ENCODE measurements at places on chromosomes 12 and 14.

DNA sequence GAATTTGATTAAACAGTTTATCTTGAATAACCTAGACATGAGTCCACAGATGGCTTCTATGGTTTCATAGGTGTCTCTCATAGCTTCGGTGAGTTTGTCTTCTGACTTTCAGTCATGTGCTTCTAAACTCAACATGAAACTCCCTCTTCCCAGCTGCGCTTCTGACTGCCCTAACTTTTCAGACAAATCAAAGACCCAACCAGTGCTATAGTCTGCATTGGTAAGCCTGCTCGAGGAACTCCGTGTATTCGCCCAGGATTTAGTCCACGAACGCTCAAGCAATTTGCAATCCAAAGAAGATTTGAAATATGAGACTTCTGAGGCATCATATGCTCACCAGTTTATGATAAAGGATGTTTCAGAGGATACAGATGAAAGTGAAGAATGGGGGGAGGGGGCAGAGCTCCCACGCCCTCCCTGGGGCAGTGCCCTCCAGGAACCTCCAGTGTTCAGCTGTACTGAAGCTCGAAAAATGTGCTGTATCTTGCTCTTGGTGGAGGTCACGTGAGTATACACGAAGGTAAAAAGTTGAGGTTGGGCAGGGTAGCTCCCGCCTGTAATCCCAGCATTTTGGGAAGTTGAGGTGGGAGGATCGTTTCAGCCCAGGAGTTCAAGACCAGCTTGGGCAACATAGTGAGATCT is 5.2 kb upstream of the RILPL2 start:
- DNase-seq, result no peak

DNA sequence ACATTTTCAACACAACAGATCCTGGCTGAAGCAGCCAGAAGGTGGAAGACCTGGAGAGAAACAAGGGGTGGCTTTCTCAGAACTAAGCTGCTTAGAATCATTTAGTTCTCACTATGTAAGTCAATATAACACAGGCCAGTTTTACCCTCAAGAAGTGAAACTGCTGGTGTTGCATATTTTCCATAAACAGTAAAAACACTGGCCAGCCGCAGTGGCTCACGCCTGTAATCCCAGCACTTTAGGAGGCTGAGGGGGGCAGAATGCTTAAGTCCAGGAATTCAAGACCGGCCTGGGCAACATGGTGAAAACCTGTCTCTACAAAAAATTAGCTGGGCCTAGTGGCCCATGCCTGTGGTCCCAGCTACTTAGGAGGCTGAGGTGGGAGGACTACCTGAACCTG is 11.6 kb downstream of the STX2 start:
- DNase-seq, result no peak

DNA sequence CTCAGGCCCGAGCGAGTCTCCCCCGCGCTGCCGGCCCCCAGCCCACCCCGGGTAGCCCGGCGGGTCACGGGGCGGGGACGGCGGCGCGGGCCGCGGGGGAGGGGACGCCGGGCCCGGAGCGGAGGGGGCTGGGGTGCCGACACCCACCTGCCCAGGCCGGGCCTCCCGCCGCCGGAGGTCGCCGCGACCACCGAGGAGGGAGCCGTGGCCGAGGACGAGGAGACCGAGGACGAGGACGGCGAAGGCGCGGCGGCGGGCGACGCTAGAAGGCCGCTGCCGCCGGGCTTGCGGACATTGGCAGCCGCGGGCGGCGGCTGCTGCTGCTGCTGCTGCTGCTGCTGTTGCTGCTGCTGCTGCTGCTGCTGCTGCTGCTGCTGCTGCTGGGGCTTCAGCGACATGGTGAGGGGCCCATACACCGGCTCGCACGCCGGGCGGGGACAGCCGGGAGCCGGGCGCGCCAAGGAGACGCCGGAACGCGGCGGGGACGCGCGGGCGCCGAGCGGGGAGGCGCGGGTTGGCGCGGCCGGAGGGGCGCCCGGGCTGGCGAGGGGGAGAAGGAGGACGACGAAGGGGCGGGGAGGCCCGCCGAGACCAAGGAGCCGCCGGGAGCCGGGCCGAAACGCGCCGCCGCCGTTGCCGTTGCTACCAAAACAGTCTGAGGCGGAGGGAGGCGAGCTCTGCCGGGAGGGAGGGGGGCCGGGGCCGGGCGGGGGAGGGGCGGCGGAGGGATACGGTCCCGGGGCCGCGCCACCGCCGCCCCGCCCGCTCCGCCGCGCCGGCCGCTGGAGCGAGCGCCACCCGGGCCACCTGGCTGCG is at the start of gene ATXN2:
Gene ATXN2 (minus strand): TSS at position 679 of the 816 bp plus-strand sequence. CDS start 281 bp downstream, at position 398.
- peak; percentile 69 for DNase-seq

GRCh38 chr14:74945852-74946658 is 9.3 kb downstream of the PGF start:
- DNase-seq, result peak; percentile 63

DNA sequence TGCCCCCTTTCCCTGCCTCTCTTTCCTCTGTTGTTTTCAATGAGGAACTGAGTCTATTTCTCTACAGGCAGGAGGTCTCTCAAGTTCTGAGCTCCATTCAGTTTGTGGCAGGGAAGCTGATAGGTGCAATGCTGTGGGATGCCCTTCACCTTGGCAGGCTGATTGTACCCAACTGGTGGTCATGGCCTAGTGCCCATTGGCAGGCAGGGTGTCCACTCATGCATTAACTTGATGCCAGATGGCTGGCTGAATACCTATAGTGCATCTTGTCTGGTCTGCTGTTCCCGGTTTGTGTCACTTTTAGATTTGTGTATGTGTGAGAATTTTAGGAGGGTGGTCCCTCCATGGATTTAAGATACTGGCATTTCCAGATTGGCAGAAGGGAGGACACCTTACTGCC is 20.0 kb upstream of the ITGA5 start:
- DNase-seq, result no peak

GRCh38 chr12:1744932-1745331 is 54.1 kb downstream of the ADIPOR2 start:
- no peak for DNase-seq

GRCh38 chr14:75247286-75247922 is 31.2 kb upstream of the FOS start:
- peak; percentile 39 for DNase-seq

- DNase-seq, result no peak
These were observed 3.1 kb downstream of the GIT2 start for GRCh38 chr12:109993091-109993490.

DNA sequence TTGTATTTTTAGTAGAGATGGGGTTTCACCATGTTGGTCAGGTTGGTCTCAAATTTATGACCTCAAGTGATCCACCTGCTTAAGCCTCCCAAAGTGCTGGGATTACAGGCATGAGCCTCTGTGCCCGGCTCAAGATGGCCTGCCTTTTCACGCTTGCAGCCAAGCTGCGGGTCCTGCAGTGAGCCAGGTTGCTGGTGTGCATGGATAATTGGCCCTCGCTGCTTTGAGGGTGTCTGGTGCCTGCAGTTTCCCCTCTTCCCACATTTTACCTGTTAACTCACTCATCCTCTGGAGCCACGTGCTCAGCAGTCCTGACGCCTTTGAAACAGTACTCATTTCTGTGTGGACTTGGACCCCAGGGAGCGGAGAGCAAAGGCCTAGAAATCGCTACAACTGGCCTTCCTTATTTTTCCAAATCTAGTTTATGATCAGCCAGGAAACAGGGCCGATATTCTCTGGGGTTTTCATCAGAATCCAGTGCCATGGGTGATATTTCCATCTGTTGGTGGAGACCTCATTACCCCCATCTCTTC is 42.2 kb downstream of the TPCN1 start:
- no peak for DNase-seq

DNA sequence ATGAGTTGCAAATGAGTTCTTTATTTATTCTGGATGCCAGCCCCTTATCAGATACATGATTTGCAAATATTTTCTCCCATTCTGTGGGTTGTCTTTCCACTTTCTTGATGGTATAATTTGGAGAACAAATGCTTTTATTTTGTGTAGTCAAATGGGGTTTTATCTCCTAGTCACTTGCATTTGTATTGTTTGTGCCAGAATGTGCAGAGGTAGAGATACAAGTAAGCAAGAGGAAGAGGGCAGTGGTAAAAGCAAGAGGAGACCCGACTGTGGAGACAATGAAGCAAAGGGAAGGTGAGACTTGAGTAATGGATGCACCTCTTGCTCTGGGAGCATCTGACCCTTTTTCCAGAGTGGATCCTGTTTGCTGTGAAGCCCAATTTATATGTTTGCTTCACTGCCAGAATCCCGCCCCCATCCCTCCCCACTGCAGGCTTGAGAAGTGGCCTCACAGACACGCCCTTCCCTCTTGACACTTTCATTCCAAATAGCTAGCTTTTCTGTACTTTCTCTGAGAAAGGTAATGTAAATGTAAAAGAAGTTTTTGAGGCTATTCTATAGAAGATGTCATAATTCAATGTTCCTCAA is 786 bp upstream of the PFKM start:
- no peak for DNase-seq

GRCh38 chr14:52013984-52014600 is 24.7 kb downstream of the RTRAF start:
- no peak for DNase-seq

DNA sequence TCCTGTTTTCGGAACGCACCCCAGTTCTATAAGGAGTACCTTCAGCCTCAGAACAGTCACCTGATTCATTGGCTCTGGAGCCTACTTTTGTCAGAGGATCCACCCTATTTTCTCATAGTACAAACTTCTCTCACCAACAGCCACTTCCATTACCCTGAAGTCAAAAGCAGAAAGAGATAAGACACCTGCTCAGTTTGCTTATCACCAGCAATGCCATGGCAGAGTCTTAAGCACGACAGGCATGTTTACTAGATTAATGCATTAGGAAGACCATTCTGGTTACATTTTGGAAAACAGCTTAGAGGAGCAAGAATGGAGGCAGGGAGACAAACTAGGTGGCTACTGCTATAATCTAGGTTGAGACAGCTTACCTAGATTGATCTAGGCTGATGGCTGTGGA is 67.7 kb downstream of the GXYLT1 start:
- no peak for DNase-seq

DNA sequence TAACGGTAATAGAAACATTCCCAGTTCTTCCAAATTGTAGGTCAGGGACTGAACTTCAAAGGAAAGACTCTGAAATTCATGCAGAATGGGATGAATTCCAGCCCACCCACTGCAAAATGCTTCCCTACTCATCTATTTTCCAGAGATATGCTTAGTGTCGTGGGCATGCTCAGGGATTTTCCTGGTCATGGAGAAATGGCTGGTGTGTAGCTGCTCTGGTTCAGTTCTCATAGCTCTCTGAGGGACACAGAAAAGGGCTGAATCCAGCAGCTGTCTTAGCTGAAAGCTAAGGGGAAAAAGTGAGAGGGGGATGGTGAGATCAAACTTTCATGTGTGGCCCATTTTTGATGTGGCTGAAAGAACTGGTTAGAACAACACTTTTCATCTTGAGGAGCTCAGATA is 72.9 kb upstream of the KRAS start:
- DNase-seq, result peak; percentile 2

- no peak for DNase-seq
These were observed 333.4 kb upstream of the TBX3 start for GRCh38 chr12:115017346-115017745.

- DNase-seq, result no peak
These were observed 3.5 kb upstream of the HCFC2 start for GRCh38 chr12:104060791-104061190.

DNA sequence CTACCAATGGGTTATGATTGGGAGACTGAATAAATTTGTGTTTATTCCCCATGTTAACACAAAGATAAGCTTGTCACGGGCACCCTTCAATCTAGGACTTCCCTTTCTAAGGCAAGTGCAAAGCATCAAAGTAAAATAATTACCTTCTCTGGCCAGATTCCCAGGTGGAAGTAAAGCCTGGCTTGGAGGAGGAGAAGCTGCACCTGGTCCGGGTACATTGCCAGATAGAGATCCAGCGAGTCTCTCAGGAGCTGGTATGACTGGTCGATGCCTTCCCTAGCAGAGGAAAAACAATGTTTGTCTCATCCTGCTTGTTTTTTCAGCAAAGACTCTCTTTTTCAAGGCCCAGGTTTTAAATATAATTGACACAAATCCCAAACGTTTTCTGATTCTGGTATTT is 24.9 kb downstream of the FBXO21 start:
- DNase-seq, result no peak

DNA sequence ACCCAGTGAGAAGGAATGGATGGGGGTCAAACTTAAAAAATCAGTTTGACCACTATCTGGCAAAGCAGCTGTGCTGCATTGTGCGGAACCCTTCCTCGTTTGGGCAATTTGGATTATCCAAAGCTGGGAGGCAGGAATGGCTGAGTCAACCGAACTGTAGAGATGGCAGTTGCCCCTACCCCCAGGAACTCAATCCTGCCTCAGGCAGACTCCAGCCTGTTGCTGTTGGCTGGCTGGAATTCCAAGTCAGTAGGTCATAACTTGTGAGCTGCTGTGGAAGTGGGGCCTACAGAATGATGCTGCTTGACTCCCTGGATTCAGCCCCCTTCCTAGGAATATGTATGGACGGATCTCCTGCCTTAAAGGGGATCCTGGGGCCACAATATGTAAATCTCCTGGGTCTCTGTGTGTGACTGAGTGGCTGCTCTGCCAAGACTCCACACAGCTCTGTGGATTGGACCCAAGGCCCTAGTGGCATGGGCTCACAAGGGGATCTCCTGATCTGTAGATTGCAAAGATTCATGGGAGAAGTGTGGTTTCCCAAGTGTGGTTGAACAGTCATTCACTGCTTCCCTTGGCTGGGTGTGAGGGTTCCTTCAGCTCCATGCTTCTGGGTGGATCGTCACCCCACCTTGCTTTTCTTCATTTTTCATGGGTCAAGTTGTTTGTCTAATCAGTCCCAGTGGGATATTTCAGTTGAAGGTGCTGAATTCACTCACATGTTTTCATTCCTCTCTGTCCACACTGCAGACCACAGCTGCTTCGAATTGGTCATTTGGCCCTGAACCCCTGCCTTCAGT is 19.2 kb downstream of the LUM start:
- DNase-seq, result no peak

- DNase-seq, result peak; percentile 68
These were observed at the start of gene ARHGAP9 for GRCh38 chr12:57479376-57480115. Gene ARHGAP9 (minus strand): TSS chr12:57479866. CDS start chr12:57479406, 460 bp downstream.

- DNase-seq, result no peak
These were observed 127.4 kb downstream of the HMGA2 start for GRCh38 chr12:65951697-65952096.

DNA sequence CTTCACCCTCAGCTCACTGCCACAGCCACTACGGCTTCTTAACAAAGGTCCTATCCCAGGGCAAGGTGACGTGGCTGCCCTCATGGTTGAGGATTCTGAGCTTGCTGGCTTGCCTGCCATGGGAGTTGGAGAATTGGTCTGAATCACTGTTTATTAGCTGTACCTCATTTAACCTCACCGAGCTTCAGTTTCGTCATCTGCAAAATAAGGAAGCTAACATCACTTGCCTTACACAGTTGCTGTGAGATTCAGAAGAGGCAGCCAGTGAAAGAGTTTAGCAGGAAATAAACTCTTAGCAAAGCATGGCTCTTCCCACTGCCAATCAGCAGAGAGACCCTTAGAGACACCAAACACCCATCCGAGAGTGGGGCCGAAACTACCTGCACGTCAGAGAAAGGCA is 90.1 kb upstream of the KCNA1 start:
- no peak for DNase-seq

GRCh38 chr14:100132903-100133510 is 26.4 kb downstream of the DEGS2 start:
- no peak for DNase-seq

- no peak for DNase-seq
These were observed 138.8 kb upstream of the RASSF8 start for GRCh38 chr12:25819691-25820090.

Measured in stimulated activated CD4-positive, alpha-beta T cell treated with anti-CD3 and anti-CD28 coated beads, Interleukin-4, amount 100 ng/mL, for 4 hours (primary cell).